Smooth muscle cell of the brain vasculature (primary cell): ENCODE measurements at places on chromosomes 6 and 20.

- DNase-seq, result no peak
Measured at GRCh38 chr20:44450903-44451450, 24.7 kb upstream of the TTPAL start.

GRCh38 chr20:20217621-20218020, 150.3 kb upstream of the INSM1 start:
- DNase-seq, result no peak

DNA sequence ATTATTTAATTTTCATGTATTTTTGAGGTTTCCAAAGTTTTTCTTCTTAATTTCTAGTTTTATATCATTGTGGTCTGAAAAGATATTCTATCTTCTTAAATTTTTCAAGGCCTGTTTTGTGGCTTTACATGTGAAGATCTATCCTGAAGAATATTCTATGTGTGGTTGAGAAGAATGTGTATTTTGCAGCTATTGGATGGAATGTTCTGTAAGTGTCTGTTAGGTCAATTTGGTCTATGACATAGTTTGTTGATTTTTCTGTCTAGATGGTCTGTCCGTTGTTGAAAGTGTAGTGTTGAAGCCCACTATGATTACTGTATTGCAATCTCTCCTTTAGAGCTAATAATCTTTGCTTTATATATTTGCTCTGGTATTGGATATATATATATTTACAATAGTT, 125.7 kb downstream of the CRYBG1 start:
- no peak for DNase-seq

- DNase-seq, result no peak
Measured at GRCh38 chr6:91822581-91822980, 1235.7 kb upstream of the MAP3K7 start.

GRCh38 chr6:155915651-155916050, 460.0 kb upstream of the NOX3 start:
- no peak for DNase-seq

- no peak for DNase-seq
Measured at GRCh38 chr6:7878401-7878964, 32.1 kb downstream of the TXNDC5 start.

- DNase-seq, result no peak
Measured at GRCh38 chr6:73290435-73290834, 27.4 kb upstream of the KHDC1 start.

DNA sequence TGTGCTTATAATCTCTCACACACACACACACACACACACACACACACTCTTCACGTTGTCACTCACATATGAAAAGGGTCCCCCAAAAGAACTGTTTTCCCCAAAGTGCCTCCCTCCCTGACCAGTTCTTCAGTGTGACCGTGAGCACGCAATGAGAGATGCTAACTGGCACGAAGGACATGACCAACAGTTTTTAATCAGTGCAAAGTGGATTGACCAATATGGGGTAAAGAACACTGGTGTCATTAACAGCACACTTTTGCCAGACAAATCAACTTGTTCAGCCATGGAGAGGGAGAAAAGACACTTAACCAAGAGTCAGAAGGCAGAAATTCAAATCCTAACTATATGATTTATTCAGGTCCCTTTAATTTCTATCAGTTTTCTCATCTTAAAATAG, 15.0 kb downstream of the EXOC2 start:
- no peak for DNase-seq
